Kidney (tissue), 22 donors: ENCODE measurements at places on chromosomes 11 and 22. TPM values are rescaled to one million over a fixed set of nuclear protein-coding genes. Genes with fewer than 3 reads are reported as not detected.

GRCh38 chr11:45097721-45098493, 48.5 kb upstream of the PRDM11 start:
- peak; percentile 56 for DNase-seq

- DNase-seq: no peak
Measured at GRCh38 chr11:100010393-100010792, 676.7 kb upstream of the ARHGAP42 start.

DNA sequence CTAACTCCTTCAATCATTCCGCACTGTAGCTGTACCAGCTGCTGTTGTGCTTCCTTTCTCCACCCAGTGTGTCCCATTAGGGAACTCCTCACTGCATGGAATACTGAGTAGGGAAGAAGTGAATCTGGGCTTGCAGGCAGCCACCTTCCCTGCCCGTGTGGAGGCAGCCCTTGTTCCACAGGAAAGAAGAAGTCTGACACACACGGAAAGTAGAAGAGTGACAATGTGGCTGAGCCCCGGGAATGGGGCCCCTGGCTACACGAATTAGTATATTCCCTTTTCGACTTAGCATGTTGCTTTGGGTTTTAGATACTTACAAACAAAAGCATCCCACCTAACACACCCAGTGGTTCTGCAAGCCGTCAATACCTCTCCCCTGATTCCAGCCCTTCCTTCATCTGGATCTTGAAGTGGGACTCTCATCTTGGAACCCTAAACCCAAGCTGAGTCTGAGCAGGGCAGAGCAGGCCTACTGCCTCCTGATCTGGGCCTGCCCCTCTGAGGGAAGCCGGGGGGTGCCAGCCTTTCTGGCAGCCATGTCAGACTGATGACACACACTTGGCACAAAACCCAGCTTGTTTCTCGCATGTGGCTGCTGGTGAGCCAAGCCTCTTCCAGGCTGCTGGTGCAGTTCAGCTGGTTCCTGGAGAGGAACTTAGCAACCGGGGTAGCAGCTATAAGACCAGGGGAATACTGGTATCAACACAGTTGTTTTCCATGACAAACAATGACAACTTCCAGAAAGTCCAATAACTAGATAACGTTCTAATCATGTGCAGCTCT, 71.6 kb downstream of the C11orf58 start:
- no peak for DNase-seq

- peak; percentile 72 for DNase-seq
Measured at GRCh38 chr11:7251836-7252682, at the start of gene SYT9. Gene SYT9 (plus strand): TSS chr11:7251904. CDS start chr11:7252187, 283 bp downstream.

- no peak for DNase-seq
Measured at GRCh38 chr11:113129261-113129992, 168.2 kb downstream of the NCAM1 start.

DNA sequence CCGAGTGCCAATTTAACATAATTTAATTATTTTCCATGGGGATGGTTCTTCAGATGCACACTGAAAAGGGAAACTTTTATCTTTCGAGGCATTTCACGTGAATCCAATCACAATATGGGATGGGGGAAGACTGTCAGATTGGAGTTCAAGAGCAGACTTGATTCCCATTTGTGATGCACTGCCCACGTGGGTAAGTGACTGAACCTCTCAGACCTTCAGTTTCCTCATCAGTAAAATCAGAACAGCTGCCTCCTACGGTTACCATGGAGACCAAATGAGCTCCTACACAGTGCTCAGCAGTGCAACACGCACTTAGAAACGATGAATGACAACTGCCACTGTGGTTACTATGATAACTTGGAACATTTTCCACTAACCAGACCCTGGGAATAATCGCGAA, 21.7 kb downstream of the KIAA0930 start:
- no peak for DNase-seq

DNA sequence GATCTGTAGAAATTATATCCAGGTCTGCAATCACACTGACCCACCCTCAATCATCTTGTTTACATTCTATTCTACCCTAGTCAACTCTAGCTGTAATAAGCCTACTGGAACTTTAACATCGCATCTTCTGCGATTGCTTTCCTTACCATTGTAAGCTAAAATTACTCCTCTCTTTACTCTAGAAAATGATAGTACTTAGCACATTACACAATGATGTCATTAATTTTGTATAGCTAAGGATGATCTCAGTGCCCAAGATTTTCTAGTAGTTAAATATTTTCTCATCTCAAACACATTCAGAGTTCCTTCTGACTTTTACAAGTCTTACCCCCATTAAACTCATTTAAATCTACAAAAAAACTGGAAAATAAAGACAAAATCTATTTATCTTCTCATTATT, 39.6 kb upstream of the CTSC start:
- DNase-seq: no peak

- no peak for DNase-seq
Measured at GRCh38 chr11:112062923-112063322, 10.9 kb downstream of the PIH1D2 start.

DNA sequence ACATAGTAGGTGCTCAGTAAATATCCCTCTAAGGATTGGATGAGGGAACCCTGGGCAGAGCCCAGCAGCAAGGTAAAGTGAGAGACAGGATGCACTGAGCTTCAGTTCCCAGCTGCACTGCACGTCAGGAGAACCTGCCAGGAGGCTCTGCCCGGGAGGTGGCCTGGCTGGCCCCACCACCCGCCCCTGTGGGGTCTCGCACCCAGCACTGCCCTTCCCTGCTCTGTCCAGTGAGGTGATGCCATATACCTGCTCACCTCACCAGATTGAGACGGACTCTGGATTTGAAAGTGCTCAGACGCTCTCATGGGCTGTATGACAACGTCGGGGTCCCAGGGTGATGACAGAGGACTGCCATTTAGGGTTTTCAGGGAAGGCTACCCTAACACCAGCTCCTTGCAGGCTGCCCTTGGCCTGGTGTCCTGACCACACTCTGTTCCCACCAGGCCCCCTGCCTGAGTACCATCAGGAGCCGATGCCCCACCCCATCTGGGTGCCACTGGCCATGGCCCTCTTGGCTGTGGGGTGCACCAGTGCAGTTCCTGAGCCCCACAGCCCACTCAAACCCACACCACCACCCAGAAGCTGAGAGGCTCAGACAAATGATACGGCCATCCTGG, 61.7 kb upstream of the FGF3 start:
- DNase-seq: no peak

GRCh38 chr11:128528294-128528693, 59.1 kb downstream of the ETS1 start:
- DNase-seq: no peak

MS4A15 gene
- total RNA-seq: not detected

A4GALT gene
- 186 TPM for total RNA-seq

HPS4 gene
- 35.5 TPM for total RNA-seq
